CD4-positive, alpha-beta T cell treated with Interleukin-4 for 4 hours (primary cell): ENCODE measurements at places on chromosomes 12 and 14.

- DNase-seq, result no peak
Measured at GRCh38 chr14:74141703-74142102, 56.9 kb downstream of the LIN52 start.

DNA sequence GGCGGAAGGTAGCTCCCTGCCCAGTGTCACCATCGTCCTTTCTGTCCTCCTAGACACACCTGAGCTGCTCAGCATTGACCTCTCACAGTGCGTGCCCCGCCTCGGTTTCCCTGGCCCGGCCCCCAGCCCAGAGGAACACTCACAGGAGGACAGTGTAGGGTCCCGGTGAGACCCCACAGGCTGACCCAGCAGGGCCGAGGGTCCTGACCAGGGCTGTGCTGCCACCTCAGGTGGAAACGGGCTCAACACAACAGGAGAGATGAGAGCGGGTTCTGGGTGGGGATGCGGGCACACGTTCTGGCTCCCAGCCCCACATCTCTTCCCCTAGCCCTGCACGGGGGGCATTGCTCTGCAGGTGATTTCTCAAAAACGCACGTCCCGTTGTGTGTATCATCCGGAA is 98.1 kb downstream of the PIWIL1 start:
- no peak for DNase-seq

GRCh38 chr14:36817071-36817930 is 155.6 kb downstream of the PAX9 start:
- DNase-seq, result no peak

DNA sequence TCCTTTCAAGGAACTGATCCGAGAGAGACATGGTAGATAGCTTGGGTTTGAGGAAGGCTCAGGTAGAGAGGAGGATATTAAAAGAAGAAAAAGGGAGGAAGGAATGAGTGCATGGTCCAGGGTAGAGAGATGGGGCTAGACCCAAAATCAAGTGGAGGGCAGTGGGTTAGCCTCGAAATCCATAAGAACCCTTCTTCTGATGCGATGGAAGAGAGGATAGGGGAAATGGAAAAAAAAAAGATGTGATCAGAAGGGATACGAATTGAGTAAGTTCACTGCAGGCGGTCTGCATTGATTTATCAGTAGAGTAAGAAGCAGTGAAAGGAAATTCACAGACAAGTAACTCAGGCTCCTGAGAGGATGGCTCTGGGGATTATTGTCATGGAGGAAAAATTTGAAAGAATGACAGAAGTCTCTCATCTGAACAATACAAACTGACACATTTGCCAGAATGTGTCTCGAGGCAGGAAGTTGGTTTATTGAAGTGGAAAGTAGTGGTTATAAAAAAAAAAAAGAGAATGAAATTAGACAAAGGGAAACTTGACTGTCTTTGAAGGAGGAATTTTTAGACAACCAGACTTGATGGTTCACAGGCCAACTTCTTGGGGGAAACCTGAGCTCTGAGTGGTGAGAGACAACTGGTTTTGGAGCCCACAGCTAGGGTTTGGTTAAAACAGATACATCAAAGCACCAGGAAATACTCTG is 10.2 kb downstream of the PPFIBP1 start:
- peak; percentile 11 for DNase-seq

DNA sequence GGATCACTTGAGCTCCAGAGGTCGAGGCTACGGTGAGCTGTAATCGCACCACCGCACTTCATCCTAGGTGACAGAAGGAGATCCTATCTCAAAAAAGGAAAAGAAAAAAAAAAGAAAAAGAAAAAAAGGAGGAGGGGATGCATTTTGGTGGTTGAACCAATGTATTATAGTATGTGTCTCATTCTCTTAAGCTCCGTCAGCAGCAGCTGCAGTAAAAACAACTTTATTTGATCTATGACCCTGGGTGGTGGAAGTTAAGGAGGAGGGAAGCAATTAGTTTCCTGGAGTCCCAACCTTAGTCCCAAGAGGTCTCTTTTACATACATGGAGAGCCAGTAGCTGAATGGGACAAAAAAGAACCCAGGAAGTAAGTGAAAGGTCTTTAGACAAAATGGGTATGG is 26.8 kb upstream of the APOF start:
- no peak for DNase-seq

DNA sequence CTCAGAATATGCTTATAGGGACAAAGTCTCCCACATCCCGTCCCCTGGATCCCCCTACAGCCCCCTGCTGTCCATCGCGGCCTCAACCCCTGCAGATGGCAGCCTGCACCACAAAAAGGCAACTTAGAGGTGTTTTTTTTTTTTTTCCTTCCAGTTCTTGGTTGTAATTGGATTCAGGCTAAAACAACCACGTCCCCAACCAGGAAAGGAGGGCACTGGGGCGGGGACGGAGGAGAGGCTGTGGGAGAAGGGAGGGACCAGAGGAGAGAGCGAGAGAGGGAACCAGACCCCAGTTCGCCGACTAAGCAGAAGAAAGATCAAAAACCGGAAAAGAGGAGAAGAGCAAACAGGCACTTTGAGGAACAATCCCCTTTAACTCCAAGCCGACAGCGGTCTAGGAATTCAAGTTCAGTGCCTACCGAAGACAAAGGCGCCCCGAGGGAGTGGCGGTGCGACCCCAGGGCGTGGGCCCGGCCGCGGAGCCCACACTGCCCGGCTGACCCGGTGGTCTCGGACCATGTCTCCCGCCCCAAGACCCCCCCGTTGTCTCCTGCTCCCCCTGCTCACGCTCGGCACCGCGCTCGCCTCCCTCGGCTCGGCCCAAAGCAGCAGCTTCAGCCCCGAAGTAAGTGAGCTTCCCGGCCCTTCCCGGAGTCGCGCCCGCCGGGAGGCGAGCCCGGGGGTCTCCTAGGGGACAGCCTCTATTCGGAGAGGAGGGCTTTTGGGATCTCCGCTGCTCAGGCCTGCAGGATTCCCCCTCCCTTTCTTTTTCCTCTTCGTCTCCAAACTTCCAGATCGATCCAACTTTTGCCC is at the start of gene MMP14:
TSS of gene MMP14 (plus strand) at position 285 of the 813 bp plus-strand sequence. CDS start at position 518, 233 bp downstream.
- no peak for DNase-seq
